Endothelial cell of coronary artery (primary cell): ENCODE measurements at places on chromosomes 5 and 9. TPM values are rescaled to one million over a fixed set of nuclear protein-coding genes. Genes with fewer than 3 reads are reported as not detected.

Gene TMEM252
- total RNA-seq, result not detected in 2 replicates

Gene PTGER4
- 36.8 and 39.5 TPM in 2 replicates for total RNA-seq

Gene HRH2
- under 0.01 and 0.09 TPM in 2 replicates for total RNA-seq

Gene ANGPTL2
- total RNA-seq, result 15.3 and 16.5 TPM in 2 replicates

Gene PCDH12
- 16.8 and 39.3 TPM in 2 replicates for total RNA-seq

Gene FAM169A
- 0.28 and 0.45 TPM in 2 replicates for total RNA-seq

Gene TBCA
- 96.6 and 131 TPM in 2 replicates for total RNA-seq

Gene SLC34A3
- total RNA-seq, result not detected in 2 replicates

Gene PCDHGB2
- 2.0 and 2.2 TPM in 2 replicates for total RNA-seq

Gene PCDHGB4
- total RNA-seq, result 14.9 and 16.3 TPM in 2 replicates

Gene ITGA2
- total RNA-seq, result 67.9 and 80.6 TPM in 2 replicates

Gene SEMA5A
- under 0.01 and 12.7 TPM in 2 replicates for total RNA-seq

Gene SLC6A7
- not detected in 2 replicates for total RNA-seq

Gene RGS7BP
- total RNA-seq, result 2.5 and 3.1 TPM in 2 replicates

Gene GLRA1
- not detected in 2 replicates for total RNA-seq

Gene EMB
- total RNA-seq, result 0.18 and 1.4 TPM in 2 replicates

Gene ALDOB
- total RNA-seq, result not detected in 2 replicates

Gene ASPN
- 1.8 TPM in 1 of 2 replicates, not detected in the other for total RNA-seq

Gene SLC36A3
- not detected in 2 replicates for total RNA-seq

Gene HDHD3
- total RNA-seq, result 4.9 TPM in 2 replicates

Gene LHX6
- 0.27 and 1.3 TPM in 2 replicates for total RNA-seq

Gene TMC1
- 2.1 and 5.8 TPM in 2 replicates for total RNA-seq

Gene HK3
- total RNA-seq, result not detected in 2 replicates

Gene GPR21
- 0.90 and 1.8 TPM in 2 replicates for total RNA-seq
